ENCODE measurements at places on chromosomes 16 and 17. TPM values are rescaled to one million over a fixed set of nuclear protein-coding genes. Genes with fewer than 3 reads are reported as not detected.

The ZPBP2 gene
- total RNA-seq = not detected

The TBC1D3H gene
- not detected for total RNA-seq

The SLC5A2 gene
- under 0.01 TPM for total RNA-seq

The HAPSTR1 gene
- 78.2 TPM for total RNA-seq

The SMCR8 gene
- 14.2 TPM for total RNA-seq

The CLDN9 gene
- not detected for total RNA-seq

The RAB11FIP4 gene
- total RNA-seq = 0.19 TPM

The CALB2 gene
- total RNA-seq = 1.7 TPM

The CWC25 gene
- total RNA-seq = 6.8 TPM

The EME1 gene
- total RNA-seq = 3.7 TPM

The TPSG1 gene
- not detected for total RNA-seq

The KRTAP3-3 gene
- not detected for total RNA-seq

The SEPTIN12 gene
- not detected for total RNA-seq

The SDR42E2 gene
- not detected for total RNA-seq

The HIC1 gene
- 67.1 TPM for total RNA-seq

The KRTAP4-1 gene
- not detected for total RNA-seq

The SHISA9 gene
- total RNA-seq = under 0.01 TPM

The GRB7 gene
- under 0.01 TPM for total RNA-seq

The NTN1 gene
- total RNA-seq = 0.28 TPM

The KRT27 gene
- not detected for total RNA-seq

The PERCC1 gene
- not detected for total RNA-seq

The PIPOX gene
- 5.1 TPM for total RNA-seq
